ENCODE measurements at places on chromosomes 11 and 22.
A peak's percentile ranks its signal among the peaks of the same experiment; 100 is the strongest.

DNA sequence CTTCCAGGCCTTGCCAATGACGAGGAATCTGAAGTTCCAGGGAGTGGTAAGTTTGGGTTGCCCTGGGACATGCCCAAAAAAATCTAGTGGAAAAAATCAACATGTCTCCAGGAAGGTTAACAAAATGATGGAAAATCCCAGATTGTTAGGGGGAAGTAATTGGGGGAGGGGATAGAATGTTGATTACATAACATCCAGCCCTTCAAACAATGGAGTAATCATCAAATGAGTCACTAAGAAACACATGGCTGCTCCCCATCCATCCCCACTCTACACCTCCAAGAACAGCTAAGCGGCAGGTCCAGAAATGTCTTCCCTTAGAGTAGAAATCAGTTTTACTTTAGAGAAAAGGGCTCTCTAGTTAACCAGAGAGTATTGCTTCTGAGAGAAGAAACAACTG is 94.9 kb downstream of the ETS1 start:
- no peak for DNase-seq

- no peak for DNase-seq
Observed at GRCh38 chr11:96137373-96137772, 205.6 kb downstream of the MAML2 start.

DNA sequence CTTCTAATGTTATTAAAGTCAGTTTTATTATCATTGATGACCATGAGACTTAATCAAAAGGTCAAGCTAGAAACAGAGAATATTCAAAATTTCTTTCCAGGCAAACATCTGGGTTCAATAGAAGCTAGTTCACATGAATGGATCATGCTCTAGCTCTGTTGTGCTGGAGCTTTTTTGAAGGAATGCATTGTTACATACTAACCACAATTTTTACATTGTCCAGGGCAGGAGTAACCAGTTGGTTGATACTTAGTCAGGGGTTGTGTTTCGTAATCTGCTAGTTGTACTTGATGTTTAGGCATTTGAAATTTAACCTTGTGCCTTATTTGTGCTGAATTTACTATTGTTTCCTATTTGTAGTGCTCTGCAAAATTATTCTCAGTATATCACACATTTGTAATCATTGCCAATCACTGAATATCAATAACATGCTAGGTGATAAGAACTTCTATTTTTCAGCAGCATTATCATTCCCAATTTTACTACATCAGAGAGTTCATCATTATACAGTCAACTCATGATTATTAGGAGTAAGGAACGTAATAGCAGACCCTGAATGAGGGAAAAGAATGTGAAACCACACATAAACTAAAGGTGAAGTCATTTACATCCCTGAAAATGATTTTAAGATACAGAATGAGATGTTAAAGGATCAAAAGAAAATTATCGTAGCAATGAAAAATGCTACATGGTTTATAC is 23.2 kb downstream of the NF2 start:
- no peak for DNase-seq

GRCh38 chr11:69166218-69167115 is 10.7 kb downstream of the SMIM38 start:
- peak; percentile 55 for DNase-seq

- no peak for DNase-seq
Observed at GRCh38 chr11:64935359-64936081, at the start of gene GPHA2. TSS of gene GPHA2 (minus strand) at chr11:64935893. CDS start at chr11:64935460, 433 bp downstream.

DNA sequence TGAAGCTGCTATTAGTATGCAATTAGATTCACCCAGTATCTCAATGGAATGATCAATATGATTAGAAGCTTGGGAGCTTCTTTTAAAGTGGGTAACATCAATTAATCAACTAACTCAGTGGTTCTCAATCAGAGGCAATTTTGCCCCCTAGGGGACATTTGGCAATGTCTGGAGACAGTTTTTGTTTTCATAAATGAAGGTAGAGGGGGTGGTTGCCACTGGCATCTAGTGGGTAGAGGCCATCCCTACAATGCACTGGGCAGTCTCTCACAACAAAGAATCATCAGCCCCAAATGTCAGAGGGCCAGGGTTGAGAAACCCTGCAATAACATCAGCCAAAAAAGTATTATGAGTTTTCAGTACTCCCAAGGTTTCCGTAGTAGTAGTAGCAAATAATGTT is 5.9 kb upstream of the AMOTL1 start:
- no peak for DNase-seq

DNA sequence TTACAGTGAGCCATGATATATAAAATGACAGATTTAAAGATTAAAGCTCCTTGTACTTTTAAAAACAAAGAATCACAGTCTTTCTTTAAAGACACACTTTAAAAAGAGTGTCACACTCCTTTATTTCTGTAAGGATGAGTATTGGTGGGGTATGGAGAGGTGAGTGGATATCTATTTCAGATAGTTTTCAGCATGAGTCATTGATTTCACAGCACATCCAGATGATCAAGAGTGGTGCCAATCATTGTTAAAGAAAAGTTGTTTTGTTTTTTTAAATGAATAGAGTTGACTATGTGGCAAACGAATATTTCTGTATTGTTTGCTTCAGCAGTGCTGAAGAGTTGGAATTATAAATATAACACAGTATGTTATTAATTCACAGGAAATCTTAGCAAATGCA is 52.5 kb downstream of the FAR1 start:
- DNase-seq, result no peak

- no peak for DNase-seq
Observed at GRCh38 chr11:6204706-6205105, 651 bp upstream of the C11orf42 start.

DNA sequence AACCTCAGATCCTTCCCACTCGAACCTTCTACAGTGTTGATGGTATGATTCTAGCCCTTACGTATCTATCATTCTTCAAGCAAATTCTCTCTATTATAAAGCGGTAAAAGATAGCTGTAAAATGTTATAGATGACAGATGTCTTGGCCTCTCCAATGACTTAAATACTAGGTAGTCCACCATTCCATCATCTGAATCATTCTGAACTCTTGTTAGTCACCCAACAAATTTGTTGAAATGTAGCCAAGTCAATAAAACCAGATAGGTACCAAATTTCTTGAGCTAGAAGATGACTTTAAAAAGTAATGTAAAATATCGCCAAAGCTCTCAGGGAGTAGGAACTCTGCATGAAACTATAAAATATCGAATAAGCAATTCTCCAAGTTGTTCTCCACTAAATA is 32.6 kb upstream of the PICALM start:
- no peak for DNase-seq

DNA sequence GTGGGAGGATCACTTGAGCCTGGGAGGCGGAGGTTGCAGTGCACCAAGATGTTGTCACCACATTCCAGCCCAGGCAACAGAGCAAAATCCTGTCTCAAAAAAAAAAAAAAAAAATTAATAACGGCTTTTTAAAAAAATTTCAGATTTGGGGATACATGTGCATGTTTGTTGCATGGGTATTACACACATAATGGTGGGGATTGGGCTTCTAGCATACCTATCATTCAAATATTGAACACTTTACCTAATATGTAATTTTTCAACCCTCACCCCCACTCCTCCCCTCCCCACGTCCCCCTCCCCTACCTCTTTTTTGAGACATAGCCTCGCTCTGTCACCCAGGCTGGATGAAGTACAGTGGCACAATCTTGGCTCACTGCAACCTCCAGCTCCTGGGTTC is 40.1 kb downstream of the ABTB2 start:
- DNase-seq, result no peak

Measured in LoVo (cell line).